Stimulated activated CD8-positive, alpha-beta memory T cell treated with anti-CD3 and anti-CD28 coated beads, Interleukin-7, amount 100 ng/mL, for 48 hours (primary cell): ENCODE measurements at places on chromosomes 7 and 10.

DNA sequence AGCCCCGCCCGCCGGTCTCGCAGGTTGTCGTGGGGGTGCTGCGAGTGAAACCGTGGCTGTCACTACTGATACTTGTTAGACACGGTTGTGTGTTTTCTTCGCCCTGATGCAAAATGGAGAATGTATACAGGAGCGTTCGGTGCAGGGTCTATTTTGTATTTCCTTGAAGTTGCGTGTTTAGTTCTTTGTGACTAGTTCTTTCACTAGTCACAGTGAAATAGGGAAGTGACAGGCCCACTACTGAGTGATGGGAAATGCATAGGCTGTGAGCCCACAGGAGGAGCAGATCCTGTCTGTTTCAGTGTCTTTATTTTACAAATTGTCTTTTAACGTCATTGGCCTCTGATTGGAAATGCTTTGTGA lies 675 bp downstream of the ABRAXAS2 start:
- DNase-seq = no peak

GRCh38 chr10:88440541-88440940 lies 142.6 kb downstream of the RNLS start:
- DNase-seq = no peak

GRCh38 chr10:102284531-102284930 lies 39.2 kb downstream of the GBF1 start:
- no peak for DNase-seq

- no peak for DNase-seq
Measured at GRCh38 chr10:24463611-24464426, 254.9 kb downstream of the KIAA1217 start.

GRCh38 chr10:110353244-110354119 lies 48.8 kb upstream of the SMNDC1 start:
- DNase-seq = peak; percentile 87

DNA sequence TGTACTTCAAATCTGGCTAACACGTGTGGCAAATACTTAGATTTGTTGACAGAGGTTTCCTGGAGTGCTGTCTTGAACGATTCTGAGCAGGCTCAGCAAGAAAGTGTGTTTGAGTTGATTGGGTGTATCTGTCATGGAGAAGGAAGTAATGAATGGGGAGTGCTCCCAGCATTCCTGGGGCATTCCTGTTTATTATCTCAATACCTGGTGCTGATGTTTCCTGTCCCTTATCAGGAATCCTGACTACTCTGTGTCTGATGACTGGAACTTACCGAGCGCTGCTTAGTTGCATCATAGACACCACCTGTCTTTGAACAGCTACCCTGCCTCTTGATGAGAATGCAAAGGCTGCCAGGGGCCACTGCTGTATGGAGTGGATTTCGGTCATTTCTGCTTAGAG lies 41.0 kb upstream of the TMEM248 start:
- no peak for DNase-seq

DNA sequence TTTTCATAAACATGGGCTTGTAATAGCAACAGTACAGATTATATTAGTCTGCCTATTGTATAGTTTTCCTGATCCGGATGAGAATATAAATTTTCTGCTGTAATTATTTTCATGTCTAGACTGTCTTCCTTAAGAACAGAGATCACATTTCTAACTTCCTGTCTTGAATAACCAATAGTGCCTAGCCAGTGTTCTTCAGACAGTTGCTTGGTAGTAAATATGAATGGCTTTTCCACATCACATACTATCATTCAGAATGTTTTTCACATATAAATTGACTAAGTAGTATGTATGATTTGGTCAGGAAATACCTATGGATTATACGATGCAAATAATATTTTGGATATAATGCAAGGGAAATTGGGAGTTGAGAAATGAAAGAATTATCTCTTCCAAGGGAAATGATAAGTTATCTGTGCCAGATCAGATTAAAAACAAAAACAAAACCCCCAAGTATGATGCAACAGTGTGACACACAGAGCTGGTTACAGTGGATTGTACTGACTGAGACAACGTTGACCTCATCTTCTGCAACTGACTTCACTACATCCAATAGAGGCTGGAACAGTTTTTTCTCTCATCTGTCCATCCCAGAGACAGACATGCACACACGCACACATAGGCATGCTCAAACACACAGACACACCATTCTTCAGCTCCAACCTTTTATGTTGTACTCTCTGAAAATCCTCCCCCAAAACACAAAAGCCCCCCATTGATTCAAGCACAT lies 16.4 kb downstream of the ITGA8 start:
- no peak for DNase-seq

- DNase-seq = no peak
Measured at GRCh38 chr7:155449008-155449868, 8.7 kb upstream of the EN2 start.

DNA sequence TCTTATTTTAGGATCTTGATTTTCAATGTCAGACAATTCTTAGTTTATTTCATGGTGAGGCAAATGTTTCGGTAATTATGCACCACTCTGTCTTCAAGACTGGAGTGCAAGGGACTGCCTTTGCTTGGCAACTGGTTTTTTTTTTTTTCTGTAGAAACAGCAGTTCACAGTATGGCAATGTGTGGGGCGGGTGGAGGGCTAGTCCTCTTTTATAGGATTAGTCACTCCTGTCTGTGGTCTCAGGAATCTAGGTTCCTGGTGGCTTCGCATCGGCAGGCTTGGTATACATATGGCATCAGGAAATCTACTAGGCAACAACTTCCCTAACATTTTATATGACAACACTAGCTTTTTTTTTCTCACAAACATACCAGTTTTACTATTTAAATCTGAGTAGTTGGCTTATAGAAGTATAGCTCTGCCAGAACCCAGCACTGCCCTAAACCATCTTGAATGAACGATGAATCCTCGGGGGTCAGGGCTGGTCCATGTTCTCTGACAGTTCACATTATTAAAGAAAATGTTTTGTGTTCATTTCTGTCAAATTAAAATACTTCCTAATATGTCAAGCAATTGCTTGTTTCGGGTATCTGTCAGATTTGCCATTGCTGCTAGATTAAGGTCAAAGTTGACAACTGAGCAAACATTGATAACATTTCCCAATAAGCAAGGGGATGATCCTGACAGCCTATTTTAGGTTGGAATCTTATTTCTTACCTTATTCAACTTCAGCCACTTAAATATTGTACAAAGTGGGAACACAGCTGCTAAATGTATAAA lies 289.7 kb upstream of the VSTM2A start:
- DNase-seq = no peak

- no peak for DNase-seq
Measured at GRCh38 chr10:63901881-63902280, 380.7 kb downstream of the REEP3 start.

DNA sequence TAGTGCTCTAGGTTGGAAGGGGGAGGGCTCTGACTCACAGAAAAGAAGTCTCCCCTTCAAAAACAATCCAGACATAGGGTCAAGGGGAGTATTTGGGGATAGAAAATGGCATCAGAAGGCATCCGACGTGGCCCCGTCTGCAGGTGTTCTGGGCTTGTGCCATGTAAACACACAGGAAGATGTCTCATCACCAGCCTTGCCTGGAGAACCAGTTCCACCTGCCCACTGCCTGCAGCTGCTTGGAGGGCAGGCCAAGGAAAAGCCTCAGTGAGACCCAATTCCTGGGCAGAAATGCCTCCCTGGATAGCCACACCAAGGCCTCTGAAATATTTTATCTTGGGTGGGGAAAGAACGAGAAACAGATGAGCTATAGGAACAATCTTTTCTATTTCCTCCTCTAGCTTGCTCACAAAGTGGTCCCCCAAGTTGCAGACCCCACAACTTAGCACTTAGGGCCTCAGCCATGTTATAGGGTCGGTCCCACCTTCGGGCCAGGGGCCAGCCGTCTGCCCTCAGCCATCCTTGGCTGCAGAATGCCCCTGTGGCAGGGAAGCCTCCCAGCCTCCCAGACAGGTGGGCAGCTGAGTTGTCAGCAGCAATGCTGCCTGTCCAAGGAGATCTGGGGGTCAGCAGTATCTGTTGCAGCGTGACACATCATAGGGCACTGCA lies 54.3 kb upstream of the ECHDC3 start:
- DNase-seq = no peak

GRCh38 chr10:99536338-99537085 lies 3.8 kb downstream of the NKX2-3 start:
- DNase-seq = no peak

DNA sequence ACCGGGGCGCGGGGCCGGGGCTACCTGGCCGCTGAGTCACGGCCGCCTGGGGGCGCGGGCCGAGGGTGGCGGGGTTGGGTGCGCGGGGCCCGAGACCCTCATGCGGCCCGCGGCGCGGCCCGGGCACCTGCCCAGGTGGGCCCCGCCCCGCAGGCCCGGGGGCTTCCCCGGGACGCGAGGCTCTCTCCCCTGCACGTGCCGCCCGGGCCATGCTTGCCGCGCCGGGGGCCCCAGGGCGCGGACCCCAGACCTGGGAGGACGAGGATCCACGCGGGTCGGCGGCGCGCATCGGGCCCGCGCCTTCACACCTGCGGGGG lies 402 bp downstream of the MAFK start:
- no peak for DNase-seq

- DNase-seq = no peak
Measured at GRCh38 chr10:107653832-107654287, 489.4 kb upstream of the SORCS1 start.

DNA sequence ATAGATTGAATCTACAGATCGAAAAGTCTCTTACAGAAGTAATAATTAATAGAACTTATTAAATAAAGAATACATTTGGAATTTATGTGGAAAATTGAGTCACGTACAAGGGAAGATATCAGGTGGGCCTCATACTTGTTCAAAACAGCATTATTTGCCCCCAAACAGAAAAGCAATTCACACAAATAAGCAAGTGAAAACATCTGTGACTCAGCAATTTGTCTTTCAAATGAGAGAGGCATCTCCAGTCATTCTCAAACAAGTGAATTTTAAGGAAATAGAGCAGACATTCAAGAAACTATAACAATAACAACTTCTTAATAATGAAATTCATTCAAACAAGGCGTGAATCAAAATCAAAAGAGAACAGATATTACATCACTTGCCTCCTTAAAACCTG lies 50.1 kb downstream of the SEMA3A start:
- DNase-seq = no peak

DNA sequence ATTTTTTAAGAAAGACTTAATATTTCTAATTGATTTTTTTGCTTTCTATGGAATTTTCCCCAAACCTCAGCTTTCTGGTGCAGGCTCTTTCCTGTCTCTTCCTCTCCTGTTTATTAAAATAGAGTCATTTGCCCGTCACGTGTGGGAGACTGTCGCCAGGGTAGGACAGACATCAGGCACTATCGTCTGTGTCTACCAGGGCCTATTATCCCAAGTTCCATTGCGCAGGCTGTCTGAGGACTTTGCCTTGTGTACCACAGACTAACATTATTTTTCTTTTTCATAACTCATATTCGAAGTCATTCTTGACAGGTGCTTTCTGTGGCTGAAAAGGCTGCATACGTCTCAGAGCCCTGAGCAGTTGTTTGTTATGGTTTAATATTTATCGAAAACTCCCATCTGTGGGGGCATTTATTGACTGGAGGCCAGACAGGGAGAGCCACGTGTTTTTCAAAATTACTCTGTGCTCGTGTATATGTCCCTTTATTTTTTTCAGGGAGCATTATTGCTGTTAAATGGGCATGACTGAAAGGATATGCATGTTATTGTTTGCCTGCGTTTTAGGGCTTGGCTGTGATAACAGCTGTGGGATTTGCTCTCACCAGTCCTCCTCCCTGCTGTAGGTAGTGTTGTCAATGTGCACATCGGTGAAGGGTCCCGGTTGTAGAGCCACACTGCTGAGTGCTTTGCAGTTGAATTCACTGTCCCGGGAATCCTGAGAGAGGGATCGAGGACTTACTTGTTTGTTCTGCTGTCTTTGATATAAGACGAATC lies 89.8 kb downstream of the CAMK1D start:
- DNase-seq = no peak

DNA sequence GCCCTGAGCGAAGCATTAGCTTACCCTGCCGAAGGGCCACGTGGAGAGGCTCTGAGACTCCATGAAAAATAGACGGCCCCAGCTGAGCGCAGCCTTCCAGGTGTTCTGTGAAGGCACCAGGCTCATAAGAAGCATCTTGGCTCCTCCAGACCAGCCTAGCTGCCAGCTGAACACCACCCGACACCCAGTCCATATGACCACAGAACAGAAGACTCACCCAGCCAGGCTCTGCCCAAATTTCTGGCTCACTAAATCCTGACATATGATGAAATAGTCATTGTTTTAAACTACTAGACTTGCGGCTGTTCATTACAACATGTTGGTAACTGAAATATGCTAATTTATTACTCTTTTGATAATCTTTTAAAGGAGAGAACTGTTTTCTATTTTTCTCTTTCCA lies 99.5 kb upstream of the ABI1 start:
- DNase-seq = no peak

GRCh38 chr7:6165521-6166320 lies 106.7 kb downstream of the CYTH3 start:
- no peak for DNase-seq

DNA sequence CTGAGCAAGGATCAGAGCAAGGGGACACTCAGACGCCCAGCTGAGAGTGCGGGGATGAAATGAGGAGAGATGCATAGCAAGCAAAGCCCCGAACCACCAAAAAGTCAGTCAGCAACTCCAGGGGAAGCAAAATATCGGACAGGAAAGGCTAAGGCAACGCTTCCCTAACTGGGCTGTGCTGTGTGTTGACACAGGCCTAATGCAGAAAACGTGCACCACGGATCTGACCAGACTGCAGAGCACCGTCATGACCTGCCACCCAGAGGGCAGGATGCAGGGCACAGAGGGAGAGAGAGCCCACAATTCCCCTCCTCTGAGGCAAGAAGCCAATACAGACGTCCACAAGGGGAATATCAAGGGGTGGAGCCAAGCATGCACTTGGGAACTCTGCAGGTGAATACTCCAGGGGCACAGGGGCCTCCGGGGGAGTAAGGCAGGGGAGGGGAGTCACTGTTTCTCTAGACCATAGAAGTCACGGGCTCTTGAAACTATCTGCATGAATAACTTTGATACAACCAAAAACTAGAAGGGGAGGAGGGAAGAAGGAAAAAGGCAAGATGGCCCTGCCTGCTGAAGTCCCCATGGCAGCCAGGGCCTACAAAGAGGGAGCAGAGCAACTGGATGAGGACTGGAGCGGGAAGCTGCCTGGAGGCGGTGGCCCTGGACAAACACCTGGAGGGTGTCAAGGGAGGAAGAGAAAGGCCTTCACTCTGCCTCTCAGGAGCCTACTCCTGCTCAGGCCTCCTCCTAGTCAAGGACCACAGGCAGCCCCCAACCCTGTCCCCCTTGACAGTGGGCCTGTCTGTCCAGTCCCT lies 26.2 kb downstream of the GRID1 start:
- DNase-seq = no peak

GRCh38 chr7:80499350-80499953 lies 12.4 kb downstream of the GNAT3 start:
- no peak for DNase-seq

- DNase-seq = no peak
Measured at GRCh38 chr10:49028639-49029038, 86.7 kb downstream of the VSTM4 start.

DNA sequence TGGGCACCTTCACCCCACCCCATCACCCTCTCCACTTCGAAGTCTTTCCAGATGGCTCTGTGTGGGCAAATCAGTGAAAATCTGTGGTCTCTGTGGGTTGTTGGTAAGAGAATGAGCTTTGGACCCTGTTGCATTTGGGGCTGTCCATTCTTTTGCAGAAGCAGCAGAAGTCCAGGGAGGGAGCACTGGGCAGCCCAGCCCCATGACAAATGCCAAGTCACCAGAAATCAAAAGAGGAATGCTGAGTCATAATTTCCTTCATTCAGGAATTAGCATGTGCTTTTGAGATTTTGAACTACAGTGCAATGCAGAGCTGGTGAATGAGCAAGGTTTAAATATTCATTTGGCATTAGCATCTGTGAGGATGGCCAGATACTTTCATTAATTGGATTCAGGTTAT lies 556.2 kb downstream of the LRMDA start:
- DNase-seq = no peak

- no peak for DNase-seq
Measured at GRCh38 chr10:13759168-13759567, 172.4 kb downstream of the PRPF18 start.
